ENCODE measurements at places on chromosomes 4 and X. TPM values are rescaled to one million over a fixed set of nuclear protein-coding genes. Genes with fewer than 3 reads are reported as not detected.
A peak's percentile ranks its signal among the peaks of the same experiment; 100 is the strongest.

DNA sequence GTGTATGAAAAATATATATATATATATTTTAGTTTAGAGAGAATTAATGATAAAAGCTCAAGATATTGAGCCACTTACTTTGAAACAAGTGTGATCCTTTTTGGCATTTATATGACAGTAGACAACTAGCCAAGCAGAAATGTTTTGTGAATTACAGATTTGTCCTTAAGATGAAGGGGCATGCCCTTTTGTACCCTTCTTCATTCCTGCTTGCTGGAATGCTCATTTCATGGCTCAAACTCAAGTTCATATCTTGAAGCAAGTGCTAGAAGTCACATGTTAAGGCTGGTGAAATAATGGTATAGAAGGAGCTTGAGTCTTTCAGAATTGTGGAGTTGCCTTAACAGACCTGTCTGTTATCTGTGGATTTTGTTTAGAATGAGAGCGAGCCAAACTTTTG is 203.0 kb downstream of the BMPR1B start:
- no peak overlapping the region for H3K4me3 ChIP-seq
- H3K27me3 ChIP-seq = peaks cover 2% of the 10 kb centered on the region
- no peak for DNase-seq
- H3K36me3 ChIP-seq = no peaks in the 10 kb centered on the region
- H3K4me1 ChIP-seq = no peaks in the 10 kb centered on the region

DNA sequence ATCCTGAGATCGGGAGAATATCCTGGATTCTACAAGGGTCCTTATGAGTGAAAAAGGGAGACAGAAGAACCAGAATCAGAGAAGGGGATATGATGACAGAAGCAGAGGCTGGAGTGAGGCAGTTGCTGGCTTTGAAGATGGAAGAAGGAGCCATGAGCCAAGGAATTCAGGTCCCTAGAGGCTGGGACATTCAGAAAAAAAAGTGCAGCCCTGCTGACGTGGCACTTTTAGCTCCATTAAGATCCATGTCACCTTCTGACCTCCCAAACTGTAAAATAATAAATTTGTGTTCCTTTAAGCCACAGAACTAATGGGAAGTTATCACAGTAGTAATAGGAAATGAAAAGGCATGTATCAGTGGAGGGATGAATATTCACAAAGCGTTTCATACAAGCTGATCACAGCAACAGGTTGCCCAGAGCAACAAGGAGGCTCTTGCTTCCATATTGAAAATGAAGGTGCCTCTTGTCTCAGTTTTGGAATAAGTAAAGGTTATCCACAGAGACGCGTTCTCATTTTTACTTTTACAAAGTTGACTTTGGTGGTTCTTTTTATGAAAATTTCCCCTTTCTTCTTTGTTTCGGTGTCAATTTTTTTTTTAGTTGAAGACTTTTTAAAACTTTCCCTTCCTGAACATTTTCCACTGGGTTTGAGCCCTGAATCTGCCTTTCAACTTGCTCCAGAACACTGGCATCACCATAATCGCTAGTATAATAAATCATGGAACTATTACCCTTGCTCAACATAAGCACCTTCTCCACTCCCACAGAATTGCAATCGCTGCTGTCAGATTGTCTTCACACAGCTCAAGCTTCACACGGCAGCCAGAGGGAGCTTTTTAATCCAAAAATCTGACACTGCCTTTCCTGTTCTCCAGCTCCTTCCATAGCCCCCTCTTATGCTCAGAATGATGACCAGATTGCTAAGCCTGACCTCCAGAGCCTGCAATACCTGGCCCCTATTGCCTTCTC is 127.6 kb upstream of the RBPJ start:
- H3K4me1 ChIP-seq = peaks cover 56% of the 10 kb centered on the region
- peak overlapping the region; percentile 95 for H3K27ac ChIP-seq
- no peaks in the 10 kb centered on the region for H3K36me3 ChIP-seq

- DNase-seq = no peak
- H3K27ac ChIP-seq = no peak overlapping the region
- no peaks in the 10 kb centered on the region for H3K4me1 ChIP-seq
- H3K4me3 ChIP-seq = no peak overlapping the region
- no peaks in the 10 kb centered on the region for H3K36me3 ChIP-seq
- H3K27me3 ChIP-seq = no peaks in the 10 kb centered on the region
These were observed 33.3 kb downstream of the CLDN22 start for GRCh38 chr4:183286590-183287308.

DNA sequence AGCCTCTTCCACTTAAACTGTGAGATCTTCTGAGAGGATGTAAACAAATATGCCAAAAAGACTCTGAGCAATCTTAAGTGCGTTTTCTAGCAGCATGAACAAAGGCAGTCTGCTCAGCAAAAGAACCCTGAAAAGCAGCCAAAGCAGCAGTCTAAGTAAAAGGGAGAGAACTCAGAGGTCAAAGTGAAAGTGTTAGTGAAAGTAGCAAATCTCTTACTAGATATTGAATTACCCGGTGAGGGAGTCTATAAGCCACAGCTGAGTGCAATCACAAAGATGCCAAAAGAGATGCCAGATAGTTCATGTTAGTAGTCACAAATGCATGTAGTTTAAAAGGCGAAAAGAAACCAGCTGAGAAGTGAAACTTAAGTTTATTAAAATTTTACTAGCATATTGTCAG is 7.9 kb upstream of the GNRHR start:
- peaks cover 2% of the 10 kb centered on the region for H3K36me3 ChIP-seq
- H3K27ac ChIP-seq = no peak overlapping the region
- H3K27me3 ChIP-seq = no peaks in the 10 kb centered on the region
- peaks cover 5% of the 10 kb centered on the region for H3K4me1 ChIP-seq
- no peak overlapping the region for H3K4me3 ChIP-seq

DNA sequence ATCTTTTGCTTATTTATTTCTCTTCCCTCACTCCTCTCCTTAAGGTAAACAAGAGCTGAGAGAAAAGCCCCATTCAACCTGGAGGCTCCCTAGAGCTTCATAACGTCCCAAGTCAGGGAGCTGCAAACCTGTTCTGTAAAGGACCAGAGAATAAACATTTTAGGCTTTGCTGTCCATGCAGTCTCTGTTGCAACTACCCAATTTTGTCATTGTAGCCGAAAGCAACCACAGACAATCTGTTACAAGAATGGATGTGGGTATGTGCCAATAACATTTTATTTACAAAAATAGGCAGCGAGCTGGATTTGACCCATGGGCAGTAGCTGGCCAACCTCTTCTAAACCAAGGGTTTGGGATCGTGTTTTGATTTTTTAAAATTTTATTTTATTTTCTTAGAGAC is 71.3 kb upstream of the TBL1X start:
- no peak overlapping the region for H3K27ac ChIP-seq
- no peak for DNase-seq
- no peaks in the 10 kb centered on the region for H3K27me3 ChIP-seq
- H3K4me1 ChIP-seq = no peaks in the 10 kb centered on the region
- H3K4me3 ChIP-seq = no peak overlapping the region

Gene PDZD4
- 4.3 TPM for total RNA-seq

Gene PRDX4
- 48.8 TPM for total RNA-seq

Gene NDST3
- not detected for total RNA-seq

Gene HPGDS
- total RNA-seq = not detected

Gene BGN
- not detected for total RNA-seq

Gene HMGN5
- total RNA-seq = 5.5 TPM

All from activated CD4-positive, alpha-beta T cell treated with anti-CD3 and anti-CD28 coated beads for 36 hours (primary cell).